ENCODE measurements at places on chromosomes 11 and 22. TPM values are rescaled to one million over a fixed set of nuclear protein-coding genes. Genes with fewer than 3 reads are reported as not detected.

The HMOX1 gene
- 7.3 TPM for total RNA-seq

The OR51B4 gene
- not detected for total RNA-seq

The GCAT gene
- total RNA-seq, result 9.8 TPM

GRCh38 chr11:12235553-12235946, 125.2 kb downstream of the MICAL2 start:
- no peaks in the 10 kb centered on the region for H3K27me3 ChIP-seq
- peaks cover 28% of the 10 kb centered on the region for H3K36me3 ChIP-seq
- H3K4me1 ChIP-seq, result peaks cover 21% of the 10 kb centered on the region
- peak overlapping the region; percentile 86 for H3K27ac ChIP-seq
- H3K4me3 ChIP-seq, result peak overlapping the region; percentile 66

DNA sequence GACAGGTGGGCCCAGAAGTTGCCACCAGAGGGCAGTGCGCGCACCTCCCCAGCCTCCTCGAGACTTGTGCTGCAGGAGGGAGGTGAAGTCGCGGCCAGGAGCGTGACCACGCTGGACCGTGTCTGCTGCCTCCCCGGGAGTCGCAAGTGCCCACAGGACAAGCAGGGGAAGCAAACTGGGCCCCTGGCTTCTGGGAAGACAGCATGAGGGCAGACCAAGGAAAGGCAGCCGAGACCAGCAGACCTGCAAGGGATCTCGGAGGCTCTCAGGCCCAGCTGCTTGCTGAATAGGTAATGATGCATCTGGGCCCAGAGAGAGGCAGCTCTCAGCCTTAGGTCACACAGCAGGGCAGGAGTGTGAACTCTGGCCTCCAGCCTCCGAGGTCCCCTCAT, 17.0 kb upstream of the IL2RB start:
- peak overlapping the region; percentile 89 for H3K27ac ChIP-seq
- H3K4me1 ChIP-seq, result peaks cover 87% of the 10 kb centered on the region
- H3K36me3 ChIP-seq, result peaks cover 14% of the 10 kb centered on the region
- DNase-seq, result peak; percentile 87

GRCh38 chr22:45163099-45163450, 650 bp upstream of the NUP50 start:
- H3K4me1 ChIP-seq, result peaks cover 47% of the 10 kb centered on the region
- H3K4me3 ChIP-seq, result peak overlapping the region; percentile 100
- no peak for DNase-seq
- peak overlapping the region; percentile 94 for H3K27ac ChIP-seq
- no peaks in the 10 kb centered on the region for H3K27me3 ChIP-seq
- H3K36me3 ChIP-seq, result peaks cover 24% of the 10 kb centered on the region

The SULT4A1 gene
- total RNA-seq, result not detected

Data from activated naive CD8-positive, alpha-beta T cell treated with anti-CD3 and anti-CD28 coated beads, Interleukin-2, amount 10 ng/mL, durations not matched to agents 7 days and 5 days (primary cell).